Stromal cell of bone marrow (primary cell): ENCODE measurements at places on chromosomes 3 and 15.

DNA sequence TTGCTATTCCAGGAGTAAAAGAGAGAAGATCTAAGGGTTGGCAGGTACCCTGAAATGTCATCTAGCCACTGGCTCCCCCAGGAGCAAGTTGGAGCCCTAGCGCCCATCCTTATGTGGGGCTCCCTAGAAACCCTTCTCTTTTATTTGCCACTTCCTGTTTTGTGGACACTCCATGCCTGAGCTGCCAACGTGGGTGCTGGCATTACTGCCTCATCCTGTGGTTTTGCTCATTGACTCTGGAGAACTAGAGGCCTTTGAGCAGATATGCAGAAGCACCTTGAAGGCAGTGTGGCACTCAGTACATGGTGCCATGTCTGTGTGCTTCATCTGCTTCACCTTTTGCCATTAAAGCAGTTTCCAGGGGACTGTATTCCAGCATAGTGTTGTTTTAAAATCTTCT is 8.1 kb downstream of the EDEM1 start:
- no peak for DNase-seq

GRCh38 chr3:166291186-166291955 is 454.1 kb upstream of the BCHE start:
- DNase-seq, result no peak

DNA sequence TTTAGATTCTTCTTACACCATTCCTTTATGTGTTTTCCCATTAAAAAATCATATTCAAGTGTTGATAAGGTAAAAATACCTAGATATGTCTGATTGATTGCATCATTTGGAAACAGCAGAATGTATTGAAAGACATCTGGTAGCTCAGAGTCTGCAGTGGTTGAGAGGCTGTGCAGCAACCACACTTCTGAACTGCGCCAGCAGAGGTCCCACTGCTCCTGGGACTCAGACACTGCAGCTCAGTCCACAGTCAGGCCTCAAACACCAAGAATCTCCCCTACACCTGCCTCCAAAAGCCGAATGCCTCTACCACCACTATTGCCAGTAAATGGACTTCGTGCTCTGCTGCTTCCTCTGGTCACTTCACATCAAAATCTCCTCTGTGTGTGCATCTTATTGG is 176.9 kb upstream of the LMCD1 start:
- DNase-seq, result peak; percentile 5

DNA sequence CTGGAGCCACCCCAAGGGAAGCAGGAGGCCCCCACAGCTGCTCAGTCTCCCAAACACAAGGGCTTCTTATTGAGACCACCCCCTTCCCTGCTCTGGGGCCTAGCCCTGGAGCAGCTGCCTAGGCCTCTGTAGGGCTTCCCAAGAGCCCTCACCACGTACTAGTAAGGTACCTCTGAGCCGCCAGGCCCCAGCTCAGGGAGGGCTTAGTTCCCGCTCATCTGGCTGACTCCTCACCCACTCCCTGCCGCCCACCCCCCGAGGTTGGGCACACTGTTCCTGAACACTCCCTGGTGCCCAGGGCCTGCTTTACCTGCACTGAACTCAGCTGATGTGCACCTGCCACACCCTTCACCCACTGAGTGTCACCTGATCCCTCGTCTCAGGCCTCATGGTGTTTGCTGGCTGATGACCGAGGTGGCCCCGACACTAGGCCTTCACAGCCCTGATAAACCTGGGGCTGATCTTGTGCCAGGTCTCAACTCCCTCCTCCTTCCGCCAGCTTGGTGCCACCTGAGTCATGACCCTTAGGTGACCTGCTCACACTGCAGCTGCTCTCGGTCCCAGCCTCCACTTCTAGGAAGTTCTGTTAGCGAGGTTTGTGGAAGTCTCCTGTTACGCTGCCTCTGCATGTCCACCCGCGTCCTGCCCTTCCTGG is 18.0 kb upstream of the SPTBN5 start:
- no peak for DNase-seq

GRCh38 chr15:101176625-101177024 is 75.2 kb downstream of the CHSY1 start:
- DNase-seq, result no peak

- no peak for DNase-seq
These were observed 3.4 kb downstream of the TMEM212 start for GRCh38 chr3:171846597-171846996.

- DNase-seq, result no peak
These were observed 13.3 kb upstream of the KIF23 start for GRCh38 chr15:69400850-69401249.

DNA sequence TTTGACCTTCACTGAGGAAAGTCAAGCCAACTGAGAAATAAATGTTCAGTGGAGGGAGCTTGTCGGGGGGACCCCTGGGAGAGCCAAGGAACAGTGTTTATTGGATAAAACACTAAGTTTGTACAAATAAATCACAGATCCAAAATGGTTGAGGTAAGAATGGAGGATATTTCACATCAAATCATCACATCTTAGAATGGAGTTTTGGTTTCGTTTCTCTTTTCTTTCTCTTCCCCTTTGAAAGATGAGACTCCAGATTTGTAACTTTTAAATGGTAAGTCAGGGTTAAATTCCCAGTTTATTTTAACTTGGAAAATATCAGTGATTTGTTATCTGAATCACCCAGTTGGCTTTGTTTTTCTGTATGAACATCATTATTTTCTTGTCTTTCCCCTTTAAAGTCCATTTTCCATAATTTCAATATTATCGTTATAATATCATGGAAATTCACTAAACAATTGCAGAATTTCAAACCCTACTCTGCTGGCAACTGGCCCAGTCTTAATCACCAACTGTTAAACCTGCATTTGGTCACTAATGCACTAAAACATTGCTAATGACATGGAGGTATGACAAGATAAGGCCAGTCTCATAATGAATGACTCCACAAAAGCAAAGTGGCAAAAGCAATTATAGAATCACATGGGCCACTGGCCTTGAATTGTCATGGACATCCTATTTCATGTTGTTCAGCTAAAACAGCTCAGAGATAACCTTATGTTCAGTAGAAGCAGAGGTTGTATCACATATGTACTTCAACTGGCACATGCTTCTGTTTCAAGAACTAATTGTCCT is 295.1 kb downstream of the SHOX2 start:
- DNase-seq, result no peak

DNA sequence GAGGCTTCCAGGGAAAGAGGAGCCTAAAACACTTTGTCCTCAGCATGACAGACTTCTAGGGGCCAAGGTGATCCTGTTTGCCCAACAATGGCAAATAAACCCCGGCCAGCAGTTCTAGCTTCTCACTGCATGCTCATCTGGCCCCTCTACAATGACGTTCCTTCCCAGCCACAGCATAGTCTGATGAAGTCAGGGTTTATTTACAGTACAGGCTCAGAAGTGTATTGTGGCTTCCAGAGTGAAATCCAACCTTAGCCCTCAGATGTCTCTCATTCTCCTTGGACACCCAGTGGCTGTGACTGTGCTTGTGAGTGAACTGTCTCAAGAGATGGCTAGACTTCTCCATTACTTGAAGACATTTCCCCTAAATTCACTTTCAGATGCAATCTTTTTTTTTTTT is 40.8 kb downstream of the BFSP2 start:
- DNase-seq, result no peak

- DNase-seq, result no peak
These were observed 43.9 kb downstream of the BOC start for GRCh38 chr3:113255100-113255853.
